ENCODE measurements at places on chromosomes 4 and X. TPM values are rescaled to one million over a fixed set of nuclear protein-coding genes. Genes with fewer than 3 reads are reported as not detected.

The GPR119 gene
- total RNA-seq, result not detected

The REELD1 gene
- total RNA-seq, result not detected

The RPS6KA6 gene
- total RNA-seq, result 4.5 TPM

The CYLC1 gene
- total RNA-seq, result not detected

The SPANXC gene
- total RNA-seq, result 0.64 TPM

The SLC49A3 gene
- total RNA-seq, result 0.08 TPM
